Neural progenitor cell (in vitro differentiated cells): ENCODE measurements at places on chromosomes 4 and X.
A peak's percentile ranks its signal among the peaks of the same experiment; 100 is the strongest.

DNA sequence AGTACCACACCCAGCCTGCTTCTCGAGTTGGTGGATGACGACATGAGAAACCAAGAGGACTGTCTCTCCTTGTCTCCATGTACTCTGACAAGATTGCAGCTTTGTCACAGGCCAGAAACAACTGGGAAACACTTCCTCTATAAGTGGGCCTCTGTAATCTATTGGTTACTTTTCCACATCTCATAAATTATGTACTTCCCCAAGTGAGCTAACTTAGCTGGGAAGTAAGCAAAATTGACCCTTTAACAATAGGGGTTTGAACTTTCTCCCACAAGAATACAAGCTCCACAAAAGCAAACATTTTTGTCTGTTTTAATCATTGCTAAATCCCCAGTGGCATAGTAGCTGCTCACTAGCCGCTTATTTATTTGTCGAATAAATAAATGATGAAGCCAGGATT, 14.1 kb upstream of the USO1 start:
- H3K27me3 ChIP-seq = no peaks in the 10 kb centered on the region
- no peak for DNase-seq
- no peak overlapping the region for H3K27ac ChIP-seq
- H3K36me3 ChIP-seq = no peaks in the 10 kb centered on the region
- no peak overlapping the region for H3K4me3 ChIP-seq
- H3K4me1 ChIP-seq = peaks cover 10% of the 10 kb centered on the region

DNA sequence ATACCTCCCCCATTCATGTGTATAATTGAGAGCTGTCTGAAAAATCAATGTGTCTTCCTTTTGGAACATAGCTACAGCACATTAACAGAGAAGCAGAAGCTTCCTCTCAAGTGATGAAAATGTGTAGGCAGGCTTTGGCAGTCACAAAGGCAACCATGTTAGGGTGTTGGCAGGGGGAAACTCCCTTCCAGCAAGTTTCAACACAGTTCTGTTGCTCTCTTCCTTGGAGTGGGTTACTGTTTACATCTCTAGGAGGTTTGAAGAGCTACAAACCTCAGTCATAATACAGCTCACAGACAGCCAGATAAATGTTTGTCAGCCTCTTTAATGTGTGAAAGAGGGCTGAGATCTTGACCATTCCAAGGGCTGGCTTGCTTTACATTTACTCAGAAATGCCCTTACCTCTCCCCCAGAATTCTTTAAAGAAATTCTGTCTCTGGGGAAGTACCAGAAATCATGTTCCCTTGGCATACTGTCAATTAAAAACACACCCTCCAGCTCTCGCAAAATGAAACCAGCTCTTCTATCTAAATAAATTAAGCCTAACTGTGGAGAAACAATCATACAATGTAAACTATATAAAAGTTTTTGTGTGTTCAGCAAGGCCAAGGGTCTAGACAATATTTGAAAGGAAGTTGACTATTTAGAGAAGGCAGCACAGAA, 18.9 kb downstream of the ZBTB33 start:
- no peaks in the 10 kb centered on the region for H3K4me1 ChIP-seq
- DNase-seq = no peak
- H3K27ac ChIP-seq = no peak overlapping the region
- H3K27me3 ChIP-seq = no peaks in the 10 kb centered on the region

GRCh38 chrX:137051978-137052642, 18.3 kb upstream of the GPR101 start:
- no peak overlapping the region for H3K27ac ChIP-seq
- no peaks in the 10 kb centered on the region for H3K4me1 ChIP-seq
- H3K27me3 ChIP-seq = peaks cover 80% of the 10 kb centered on the region
- peak; percentile 77 for DNase-seq

GRCh38 chrX:136386826-136387225, 86.1 kb downstream of the ADGRG4 start:
- no peaks in the 10 kb centered on the region for H3K4me1 ChIP-seq
- no peaks in the 10 kb centered on the region for H3K27me3 ChIP-seq
- H3K36me3 ChIP-seq = no peaks in the 10 kb centered on the region

DNA sequence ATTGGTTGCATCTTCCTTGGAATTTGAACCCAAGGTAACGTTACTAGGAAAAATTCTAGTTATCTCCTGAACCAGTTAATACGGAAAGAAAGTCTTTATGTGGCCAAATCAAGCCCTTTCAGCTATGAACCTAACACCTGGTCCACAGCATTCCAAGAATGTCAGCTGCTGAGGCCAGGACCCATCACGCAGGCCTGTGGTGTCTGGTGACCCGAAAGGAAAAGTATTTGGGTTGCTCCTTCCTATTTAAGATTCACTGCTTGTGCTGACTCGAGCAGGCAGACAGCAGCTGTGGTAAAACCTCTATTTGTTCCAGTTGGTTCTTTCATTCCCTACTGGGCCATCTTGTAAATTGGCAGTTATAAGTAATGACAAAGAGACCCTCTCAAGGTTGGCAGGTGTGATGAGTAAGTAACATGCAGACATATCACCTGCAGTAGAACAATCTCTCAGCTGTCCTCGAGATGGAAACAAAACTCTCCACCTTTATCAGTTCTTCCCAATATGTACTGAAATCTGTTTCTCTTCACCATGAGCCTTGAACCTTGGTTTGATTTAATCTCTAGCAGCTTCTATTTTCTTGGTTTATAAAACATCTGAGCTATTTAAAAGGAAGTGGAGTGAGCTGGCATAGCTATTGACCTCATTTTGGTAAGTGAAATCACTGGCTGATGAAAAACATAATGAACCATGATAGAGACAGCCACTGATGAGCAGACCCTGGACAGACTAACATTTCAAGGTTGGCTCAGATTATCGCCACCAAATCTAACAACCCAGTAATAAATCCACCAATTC, 182.1 kb upstream of the SMIM31 start:
- no peak overlapping the region for H3K4me3 ChIP-seq
- peak overlapping the region; percentile 25 for H3K27ac ChIP-seq
- H3K4me1 ChIP-seq = peaks cover 6% of the 10 kb centered on the region
- H3K27me3 ChIP-seq = no peaks in the 10 kb centered on the region

GRCh38 chrX:37746218-37746941, 33.5 kb upstream of the CYBB start:
- H3K36me3 ChIP-seq = no peaks in the 10 kb centered on the region
- H3K4me3 ChIP-seq = no peak overlapping the region
- H3K27ac ChIP-seq = no peak overlapping the region
- H3K27me3 ChIP-seq = no peaks in the 10 kb centered on the region
- no peak for DNase-seq
- H3K4me1 ChIP-seq = no peaks in the 10 kb centered on the region

DNA sequence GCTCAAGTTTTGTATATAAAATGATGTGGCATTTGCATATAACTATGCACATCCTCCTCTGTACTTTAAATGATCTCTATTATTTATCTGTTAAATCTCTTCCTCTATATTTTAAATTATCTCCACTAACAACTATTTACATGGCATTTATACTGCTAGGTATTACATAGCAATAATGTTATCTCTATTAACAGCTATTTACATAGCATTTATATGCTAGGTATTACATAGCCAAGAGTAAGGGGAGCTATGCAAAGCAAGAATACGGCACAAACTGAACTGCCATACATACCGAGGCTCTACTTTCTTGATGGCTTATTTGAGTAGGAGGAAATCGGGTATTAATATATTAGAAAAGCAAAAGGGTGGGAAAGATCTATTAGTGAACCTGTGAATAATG, 12.7 kb downstream of the RPS6KA6 start:
- no peak overlapping the region for H3K27ac ChIP-seq
- no peaks in the 10 kb centered on the region for H3K36me3 ChIP-seq
- no peaks in the 10 kb centered on the region for H3K4me1 ChIP-seq
- no peak overlapping the region for H3K4me3 ChIP-seq
- no peaks in the 10 kb centered on the region for H3K27me3 ChIP-seq

DNA sequence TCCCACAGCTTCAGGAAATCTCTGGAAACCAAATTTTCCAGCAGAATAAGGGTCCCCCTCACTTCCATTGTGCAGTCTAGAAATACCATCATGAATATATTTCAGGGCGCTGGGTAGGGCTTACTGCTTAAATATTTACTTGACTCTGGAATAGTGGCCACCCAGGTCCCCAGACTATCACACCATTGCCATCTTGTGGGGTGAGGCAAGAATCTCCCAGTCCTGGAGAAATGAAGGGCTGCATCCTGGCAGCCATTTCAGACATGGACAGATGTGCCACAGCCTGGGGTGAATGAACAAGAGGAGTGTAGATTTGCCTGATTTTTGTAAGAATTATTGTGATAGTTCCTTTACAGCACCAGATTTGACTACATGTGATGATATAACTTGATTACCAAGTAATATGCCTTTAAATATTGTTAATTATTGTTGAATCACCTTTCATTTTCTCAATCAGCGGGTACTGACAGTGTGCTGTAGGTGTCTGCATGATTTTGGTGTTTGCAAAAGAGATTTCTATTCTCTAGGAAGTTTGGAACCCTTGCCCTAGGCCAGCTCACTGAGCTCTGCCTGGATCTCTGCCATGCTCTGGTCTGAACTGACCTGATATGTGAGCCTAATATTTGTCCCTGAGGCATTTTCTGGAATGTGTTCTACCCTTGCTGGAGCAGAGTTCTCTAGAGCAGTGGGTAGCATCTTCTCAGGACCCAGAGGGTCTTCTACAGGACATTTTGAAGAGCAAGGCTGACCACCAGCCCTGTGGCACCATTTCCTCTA, 183.4 kb downstream of the KIT start:
- H3K36me3 ChIP-seq = no peaks in the 10 kb centered on the region
- peak; percentile 18 for DNase-seq
- no peak overlapping the region for H3K27ac ChIP-seq
- H3K4me1 ChIP-seq = no peaks in the 10 kb centered on the region

DNA sequence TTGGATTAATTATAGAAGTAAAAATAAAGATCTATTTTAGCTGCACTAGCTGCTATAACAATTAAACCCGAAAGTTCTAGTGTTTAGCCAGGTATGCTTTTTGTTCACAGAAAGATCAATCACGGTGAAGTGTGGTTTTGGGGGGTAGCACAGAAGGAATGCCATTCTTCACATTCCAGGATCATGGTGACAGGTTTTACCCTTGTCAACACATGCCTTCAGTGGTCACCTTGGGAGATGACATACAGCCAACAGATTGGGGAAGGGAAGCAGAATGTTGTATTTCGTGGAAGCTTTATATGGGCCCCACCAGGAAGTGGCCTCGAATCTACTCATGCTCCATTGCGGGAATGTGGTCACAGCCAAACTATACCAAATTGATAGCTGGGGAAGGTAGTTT, 753.6 kb downstream of the RAPGEF2 start:
- H3K36me3 ChIP-seq = no peaks in the 10 kb centered on the region
- H3K27me3 ChIP-seq = no peaks in the 10 kb centered on the region
- DNase-seq = peak; percentile 28
- no peak overlapping the region for H3K27ac ChIP-seq
- H3K4me1 ChIP-seq = peaks cover 29% of the 10 kb centered on the region
- H3K4me3 ChIP-seq = no peak overlapping the region

GRCh38 chrX:66163849-66164411, at the start of gene HEPH:
Gene HEPH, plus strand, starts transcription at chrX:66164247. Its CDS starts 6,324 bp downstream, at chrX:66170571.
- peak within 1 kb of the TSS; percentile 56 for H3K4me3 ChIP-seq
- peak; percentile 65 for DNase-seq
- peak within 1 kb of the TSS; percentile 13 for H3K27ac ChIP-seq
- H3K27me3 ChIP-seq = no peaks in the 10 kb centered on the region
- no peaks in the 10 kb centered on the region for H3K36me3 ChIP-seq

DNA sequence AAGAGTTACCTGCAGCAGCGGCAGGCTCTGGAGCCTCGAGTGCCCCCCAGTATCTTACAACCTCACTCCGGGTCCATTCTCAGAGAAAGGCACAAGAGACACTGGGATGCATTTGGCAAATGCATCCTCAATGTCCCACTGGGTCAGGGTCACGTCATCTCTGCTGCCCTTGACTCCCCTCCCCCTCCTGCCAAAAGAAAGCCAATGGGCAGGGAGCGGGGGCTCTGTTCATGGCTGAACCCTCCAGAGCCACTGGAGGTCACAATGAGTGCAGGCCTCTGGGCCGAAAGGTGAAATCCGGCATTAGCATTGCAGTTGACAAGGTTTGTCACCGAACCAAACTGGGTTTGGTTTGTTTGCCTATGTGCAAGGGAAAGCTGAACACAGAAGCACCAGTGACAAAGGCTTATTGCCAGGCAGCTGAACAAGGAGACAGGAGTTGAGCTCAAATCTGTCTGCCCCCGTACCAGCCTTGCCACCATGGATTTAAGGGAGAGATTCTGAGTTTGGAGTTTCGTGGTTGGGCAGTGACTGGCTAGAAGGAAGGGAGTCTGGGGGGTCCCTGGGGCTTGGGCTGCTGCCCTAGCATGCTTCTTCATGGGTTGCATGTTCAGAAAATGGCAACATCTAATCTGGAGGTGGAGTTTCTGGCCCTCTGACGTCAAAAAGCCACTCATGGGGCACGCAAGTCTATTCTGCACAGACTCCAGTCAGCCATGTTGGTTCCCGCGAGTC, 64.3 kb downstream of the HTRA3 start:
- H3K27me3 ChIP-seq = no peaks in the 10 kb centered on the region
- H3K36me3 ChIP-seq = no peaks in the 10 kb centered on the region
- H3K27ac ChIP-seq = no peak overlapping the region
- no peak for DNase-seq
- H3K4me1 ChIP-seq = no peaks in the 10 kb centered on the region

- H3K4me1 ChIP-seq = peaks cover 21% of the 10 kb centered on the region
- peak; percentile 40 for DNase-seq
- H3K27ac ChIP-seq = no peak overlapping the region
Measured at GRCh38 chrX:9465380-9466123, 694 bp downstream of the TBL1X start.

GRCh38 chr4:104596189-104596588, 101.5 kb upstream of the CXXC4 start:
- no peaks in the 10 kb centered on the region for H3K36me3 ChIP-seq
- H3K27me3 ChIP-seq = no peaks in the 10 kb centered on the region
- H3K4me1 ChIP-seq = peaks cover 17% of the 10 kb centered on the region
- no peak overlapping the region for H3K4me3 ChIP-seq

- H3K4me3 ChIP-seq = peak overlapping the region; percentile 61
- H3K36me3 ChIP-seq = no peaks in the 10 kb centered on the region
- H3K27ac ChIP-seq = no peak overlapping the region
Measured at GRCh38 chrX:130170752-130171445, 863 bp upstream of the RAB33A start.

- no peak overlapping the region for H3K4me3 ChIP-seq
- H3K27ac ChIP-seq = no peak overlapping the region
- DNase-seq = no peak
- no peaks in the 10 kb centered on the region for H3K36me3 ChIP-seq
Measured at GRCh38 chr4:1191621-1192020, 19.2 kb upstream of the SPON2 start.

DNA sequence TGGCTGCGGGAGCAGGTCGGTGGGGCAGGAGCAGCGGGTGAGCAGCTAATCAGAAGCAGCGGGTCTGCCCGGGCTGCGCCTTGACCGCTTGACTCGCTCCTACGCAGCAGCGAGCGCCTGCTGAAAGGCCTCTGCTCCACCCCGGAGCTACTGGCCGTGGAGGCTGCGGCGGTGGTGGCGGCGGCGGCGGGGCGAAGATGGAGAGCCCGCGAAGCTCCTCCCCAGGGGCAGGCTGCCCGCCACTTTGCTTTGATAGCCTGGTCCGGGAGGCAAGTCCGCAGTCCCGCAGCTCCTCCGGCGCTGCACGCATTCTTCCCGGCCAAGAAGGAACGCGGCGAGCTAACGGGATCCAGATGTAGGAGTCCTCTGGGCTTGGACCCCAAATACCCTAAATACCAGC, 36.7 kb downstream of the PJA1 start:
- H3K27ac ChIP-seq = no peak overlapping the region
- peak overlapping the region; percentile 13 for H3K4me3 ChIP-seq
- H3K4me1 ChIP-seq = peaks cover 18% of the 10 kb centered on the region
- no peaks in the 10 kb centered on the region for H3K36me3 ChIP-seq
- H3K27me3 ChIP-seq = peaks cover 32% of the 10 kb centered on the region
- DNase-seq = peak; percentile 60

- H3K27me3 ChIP-seq = no peaks in the 10 kb centered on the region
- DNase-seq = peak; percentile 58
- H3K27ac ChIP-seq = no peak overlapping the region
Measured at GRCh38 chrX:102950908-102951866, 14.1 kb downstream of the RAB40AL start.

- H3K4me1 ChIP-seq = no peaks in the 10 kb centered on the region
- no peaks in the 10 kb centered on the region for H3K27me3 ChIP-seq
- no peak overlapping the region for H3K4me3 ChIP-seq
Measured at GRCh38 chr4:148238086-148238485, 204.1 kb downstream of the NR3C2 start.
